ENCODE measurements at places on chromosomes 12 and 14. TPM values are rescaled to one million over a fixed set of nuclear protein-coding genes. Genes with fewer than 3 reads are reported as not detected.

Gene ANKRD52
- 19.3 TPM for total RNA-seq

GRCh38 chr12:120835304-120835612 lies 68.9 kb downstream of the SPPL3 start:
- no peak for DNase-seq

DNA sequence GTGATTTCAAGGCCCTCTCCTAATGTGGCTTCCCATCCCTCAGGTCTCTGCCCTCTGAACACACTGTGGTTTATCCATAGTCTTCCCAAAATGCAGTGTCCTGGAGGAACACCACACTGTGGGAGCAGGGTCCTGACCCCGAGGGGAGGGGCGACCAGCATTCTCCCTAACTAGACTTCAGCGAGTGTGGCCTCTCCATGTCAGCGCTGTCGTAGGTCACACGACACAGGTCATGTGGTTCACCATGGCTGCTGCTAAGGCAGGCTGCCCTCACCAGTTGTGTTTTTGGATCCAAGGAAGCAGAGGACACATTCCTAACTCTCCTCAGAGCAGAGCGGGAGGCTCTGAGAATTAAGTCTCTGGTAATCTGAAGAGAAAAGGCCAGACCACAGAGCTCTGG lies 50.5 kb downstream of the SSH1 start:
- no peak for DNase-seq

Gene KCNK13
- 1.0 TPM for total RNA-seq

Gene CBLN3
- total RNA-seq, result 1.3 TPM

GRCh38 chr12:129179941-129180553 lies 326.8 kb downstream of the GLT1D1 start:
- no peak for DNase-seq

Gene PIWIL1
- not detected for total RNA-seq

DNA sequence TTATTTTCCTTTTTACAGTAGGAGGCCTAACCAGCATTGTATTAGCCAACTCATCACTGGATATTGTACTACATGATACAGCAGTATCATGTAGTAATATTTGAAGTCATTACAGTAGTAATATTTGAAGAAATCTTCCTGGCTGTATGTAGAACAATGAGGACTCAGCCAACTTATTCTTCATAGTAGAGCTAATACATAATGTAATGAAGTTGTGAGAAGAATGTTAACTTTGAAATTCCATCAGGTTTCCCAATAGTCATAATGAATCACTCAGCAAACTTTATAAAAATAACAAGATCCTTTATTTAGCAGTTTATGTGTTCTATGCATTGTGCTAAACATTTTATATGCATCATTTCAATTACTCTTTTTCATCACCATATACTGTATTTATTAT lies 61.8 kb downstream of the LRRK2 start:
- DNase-seq, result no peak

Gene PLXNC1
- 13.4 TPM for total RNA-seq

Gene PROX2
- total RNA-seq, result not detected

GRCh38 chr12:31324845-31325523 lies 966 bp downstream of the SINHCAF start:
- DNase-seq, result peak; percentile 72

Gene COX6A1
- total RNA-seq, result 183 TPM

Gene CNTN1
- 35.4 TPM for total RNA-seq

All from tongue (tissue), 3 donors.